ENCODE measurements at places on chromosomes 5 and 9. TPM values are rescaled to one million over a fixed set of nuclear protein-coding genes. Genes with fewer than 3 reads are reported as not detected.

- H3K4me3 ChIP-seq, result no peak overlapping the region
- H3K27me3 ChIP-seq, result no peaks in the 10 kb centered on the region
- H3K36me3 ChIP-seq, result no peaks in the 10 kb centered on the region
- H3K4me1 ChIP-seq, result no peaks in the 10 kb centered on the region
Measured at GRCh38 chr9:109378316-109378715, 57.5 kb upstream of the EPB41L4B start.

- H3K4me3 ChIP-seq, result no peak overlapping the region
- H3K27me3 ChIP-seq, result no peaks in the 10 kb centered on the region
- no peak for DNase-seq
Measured at GRCh38 chr9:87494970-87495471, 2.6 kb upstream of the DAPK1 start.

GRCh38 chr9:36791222-36791950 lies 218.7 kb downstream of the MELK start:
- no peak for DNase-seq
- no peaks in the 10 kb centered on the region for H3K27me3 ChIP-seq
- H3K27ac ChIP-seq, result no peak overlapping the region
- no peaks in the 10 kb centered on the region for H3K4me1 ChIP-seq

DNA sequence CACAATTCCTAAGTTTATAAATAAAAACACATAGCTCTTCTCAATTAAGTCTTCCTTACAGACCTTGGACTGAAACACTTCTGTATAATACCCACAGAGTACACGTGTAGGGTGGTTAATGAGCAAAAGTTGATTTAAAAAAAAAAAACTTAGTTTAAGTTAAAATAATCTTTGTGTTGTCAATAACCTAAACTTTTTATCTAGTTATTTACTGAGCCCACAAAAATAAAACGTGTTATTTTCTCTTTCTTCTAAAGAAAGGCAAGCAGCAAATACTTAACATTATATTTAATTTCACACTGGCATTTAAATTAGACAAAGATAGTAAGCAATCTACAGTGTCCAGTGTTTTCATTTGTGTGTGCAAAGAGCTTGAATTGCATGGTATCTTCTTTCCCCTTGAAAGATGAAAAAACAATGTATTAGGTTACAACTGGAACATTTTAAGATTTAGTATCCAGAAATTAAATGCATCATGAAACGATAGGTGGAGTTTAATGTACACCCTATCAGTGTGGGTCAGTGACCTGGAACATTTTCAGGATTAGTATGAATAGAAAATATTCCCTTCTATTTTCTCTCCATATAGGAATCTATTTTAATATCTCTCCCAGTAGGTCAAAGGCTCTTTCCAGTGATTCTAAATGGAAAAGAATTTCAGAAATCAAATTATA lies 1014.8 kb downstream of the NR2F1-AS1 start:
- H3K36me3 ChIP-seq, result no peaks in the 10 kb centered on the region
- no peaks in the 10 kb centered on the region for H3K27me3 ChIP-seq
- no peak overlapping the region for H3K4me3 ChIP-seq
- H3K27ac ChIP-seq, result no peak overlapping the region
- H3K4me1 ChIP-seq, result no peaks in the 10 kb centered on the region

Gene FRRS1L
- not detected for polyA plus RNA-seq

Gene PTGES
- polyA plus RNA-seq, result not detected

DNA sequence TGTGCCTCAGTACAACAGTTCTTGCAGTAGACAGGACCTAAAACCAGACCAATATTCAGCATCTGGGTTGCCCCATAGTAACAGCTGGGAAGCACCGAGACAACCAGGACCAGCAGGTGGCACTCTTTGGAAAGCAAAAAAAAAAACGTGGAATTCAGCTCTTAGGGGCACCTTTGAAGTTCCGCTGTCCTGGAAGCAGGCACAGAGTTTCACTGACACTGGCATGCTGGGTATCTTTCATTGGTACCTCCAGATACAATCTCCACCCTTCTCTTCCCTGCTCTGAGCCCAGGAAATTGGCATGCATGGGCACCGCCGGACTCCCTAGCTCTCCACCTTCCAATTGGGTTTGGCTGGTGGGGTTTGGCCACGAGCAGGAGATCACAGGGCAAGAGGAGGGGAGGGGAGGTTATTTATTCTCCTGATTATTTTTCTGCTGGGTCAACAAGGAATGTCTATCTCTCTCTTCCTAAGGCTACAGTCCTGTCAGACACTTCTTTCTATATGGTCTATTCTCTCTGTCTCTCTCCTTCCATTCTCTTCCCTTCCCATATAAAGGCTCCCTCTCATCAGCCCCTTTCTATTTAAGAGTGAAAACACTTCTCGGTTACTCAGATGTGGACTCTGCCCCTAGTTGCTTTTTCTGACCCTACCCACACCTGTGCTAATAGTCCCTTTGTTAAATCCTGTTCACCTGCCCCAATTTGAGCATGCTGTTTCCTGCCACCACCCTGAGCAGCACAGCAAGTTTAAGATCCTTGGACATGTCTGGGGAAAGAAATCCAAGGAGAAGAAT lies 1.9 kb upstream of the IDNK start:
- H3K36me3 ChIP-seq, result no peaks in the 10 kb centered on the region
- peaks cover 1% of the 10 kb centered on the region for H3K27me3 ChIP-seq
- H3K4me1 ChIP-seq, result peaks cover 10% of the 10 kb centered on the region
- H3K27ac ChIP-seq, result no peak overlapping the region

Gene SHISAL2B
- not detected for polyA plus RNA-seq

Gene GMCL2
- not detected for polyA plus RNA-seq

DNA sequence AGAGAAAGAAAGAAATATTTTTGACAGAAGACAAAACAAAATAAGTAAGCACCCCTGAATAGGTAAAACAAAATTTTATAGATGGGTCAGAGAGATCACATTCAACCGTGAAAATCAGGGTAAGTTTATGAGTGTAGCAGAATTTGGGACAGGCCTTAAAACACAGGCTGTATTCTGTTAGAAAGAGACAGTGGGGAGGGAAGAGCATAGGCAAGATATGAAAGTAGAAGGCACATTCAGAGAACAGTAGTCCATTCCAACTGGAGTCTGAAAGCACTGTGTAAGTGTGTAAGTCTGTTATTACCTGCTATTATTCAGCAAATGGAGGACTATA lies 38.6 kb downstream of the MRPS27 start:
- DNase-seq, result no peak
- H3K27ac ChIP-seq, result no peak overlapping the region
- H3K4me3 ChIP-seq, result no peak overlapping the region
- H3K27me3 ChIP-seq, result no peaks in the 10 kb centered on the region
- H3K4me1 ChIP-seq, result peaks cover 18% of the 10 kb centered on the region
- H3K36me3 ChIP-seq, result no peaks in the 10 kb centered on the region

- H3K4me1 ChIP-seq, result no peaks in the 10 kb centered on the region
- no peak for DNase-seq
- H3K36me3 ChIP-seq, result no peaks in the 10 kb centered on the region
- H3K27me3 ChIP-seq, result no peaks in the 10 kb centered on the region
- H3K4me3 ChIP-seq, result no peak overlapping the region
- H3K27ac ChIP-seq, result no peak overlapping the region
Measured at GRCh38 chr5:147734894-147735293, 47.6 kb downstream of the JAKMIP2 start.

DNA sequence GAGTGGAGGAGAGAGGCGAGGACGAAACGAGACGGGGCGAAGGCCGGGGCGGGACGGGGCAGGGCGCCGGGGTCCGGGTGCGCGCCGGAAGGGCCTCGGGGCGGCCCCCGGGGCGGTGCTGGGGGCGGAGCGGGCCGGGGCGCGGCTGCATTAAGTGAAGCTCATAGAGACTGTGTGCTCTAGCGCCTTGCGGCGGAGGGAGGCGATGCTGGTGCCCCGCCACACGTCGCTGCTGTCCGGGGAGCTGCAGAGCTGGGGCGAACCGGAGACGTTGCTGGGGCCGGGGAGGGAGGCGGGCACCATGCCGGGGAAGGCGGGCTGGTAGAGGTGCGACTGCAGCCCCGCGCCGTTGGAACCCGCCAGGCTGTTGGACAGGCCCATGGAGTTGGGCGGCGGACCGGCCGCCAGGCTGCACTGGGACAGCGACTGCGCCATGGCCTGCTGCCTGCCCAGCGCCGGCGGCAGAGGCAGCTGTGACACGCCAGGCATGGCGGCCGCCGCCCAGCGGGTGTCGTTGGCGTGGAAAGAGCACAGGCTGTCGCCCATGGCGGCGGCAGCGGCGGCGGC lies 8.3 kb downstream of the OTP start:
- peaks cover 63% of the 10 kb centered on the region for H3K27me3 ChIP-seq
- H3K27ac ChIP-seq, result no peak overlapping the region
- DNase-seq, result no peak
- no peak overlapping the region for H3K4me3 ChIP-seq
- no peaks in the 10 kb centered on the region for H3K36me3 ChIP-seq

GRCh38 chr5:134494780-134495179 lies 30.7 kb upstream of the JADE2 start:
- no peaks in the 10 kb centered on the region for H3K4me1 ChIP-seq
- DNase-seq, result no peak
- no peak overlapping the region for H3K4me3 ChIP-seq
- no peaks in the 10 kb centered on the region for H3K36me3 ChIP-seq
- H3K27ac ChIP-seq, result no peak overlapping the region

DNA sequence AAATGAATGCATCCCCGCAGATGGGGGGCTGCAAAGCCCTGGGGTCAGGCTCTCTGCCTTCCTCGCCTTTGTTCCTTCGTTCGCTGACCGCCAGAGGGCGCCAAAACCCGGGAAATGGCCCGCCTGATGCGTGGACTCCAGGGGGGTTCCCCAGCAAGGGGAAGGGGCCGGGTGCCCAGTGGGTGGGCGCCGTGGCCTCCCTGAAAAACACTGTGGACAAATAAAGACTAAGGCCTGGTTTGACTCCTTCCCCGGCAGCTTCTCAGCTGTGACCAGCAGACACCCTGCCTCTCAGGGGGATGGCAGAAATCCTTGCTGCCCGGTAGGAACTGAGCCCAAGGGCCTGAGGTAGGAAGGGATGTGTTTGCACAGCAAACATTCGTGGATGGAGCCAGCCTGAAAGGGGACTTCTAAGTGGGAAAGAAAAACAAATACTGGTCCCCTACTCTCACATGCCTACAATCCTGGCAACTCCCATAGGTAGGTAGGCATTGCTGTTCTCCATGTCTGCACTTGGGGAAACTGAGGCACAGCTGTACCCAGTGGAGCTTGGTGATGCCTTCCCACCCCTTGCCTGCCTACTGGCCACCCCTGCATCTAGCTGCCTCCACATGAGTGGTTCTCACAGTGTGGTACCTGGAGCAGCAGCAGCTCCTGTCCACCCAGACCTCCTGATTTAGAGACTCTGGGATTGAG lies 57.7 kb downstream of the DUSP1 start:
- no peak overlapping the region for H3K4me3 ChIP-seq
- no peaks in the 10 kb centered on the region for H3K36me3 ChIP-seq
- DNase-seq, result peak; percentile 45

DNA sequence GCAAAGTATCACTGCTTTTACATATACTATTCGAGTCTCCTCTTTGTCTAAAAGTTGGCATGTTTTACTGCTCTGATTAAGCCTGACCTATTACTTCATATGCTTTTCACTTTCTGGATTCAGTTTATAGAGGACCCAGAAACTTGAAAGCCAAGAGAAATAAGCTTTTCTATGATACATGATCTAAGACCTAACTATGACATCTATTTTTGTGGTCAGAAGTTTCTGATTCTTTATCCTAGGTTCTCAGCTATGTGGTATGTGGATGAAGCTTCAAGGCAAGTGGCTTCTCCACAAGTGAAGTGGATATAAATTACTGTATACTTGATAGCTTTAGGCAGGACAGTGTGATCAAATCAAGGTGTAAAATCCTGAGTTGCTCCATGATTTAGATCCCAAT lies 6.3 kb downstream of the EDIL3 start:
- no peaks in the 10 kb centered on the region for H3K27me3 ChIP-seq
- no peaks in the 10 kb centered on the region for H3K36me3 ChIP-seq
- no peak overlapping the region for H3K4me3 ChIP-seq
- no peak for DNase-seq

Gene FOXD4L6
- polyA plus RNA-seq, result not detected

Gene SEC24A
- polyA plus RNA-seq, result 19.8 TPM

Gene CDC20B
- polyA plus RNA-seq, result 0.22 TPM

Gene OGN
- not detected for polyA plus RNA-seq

DNA sequence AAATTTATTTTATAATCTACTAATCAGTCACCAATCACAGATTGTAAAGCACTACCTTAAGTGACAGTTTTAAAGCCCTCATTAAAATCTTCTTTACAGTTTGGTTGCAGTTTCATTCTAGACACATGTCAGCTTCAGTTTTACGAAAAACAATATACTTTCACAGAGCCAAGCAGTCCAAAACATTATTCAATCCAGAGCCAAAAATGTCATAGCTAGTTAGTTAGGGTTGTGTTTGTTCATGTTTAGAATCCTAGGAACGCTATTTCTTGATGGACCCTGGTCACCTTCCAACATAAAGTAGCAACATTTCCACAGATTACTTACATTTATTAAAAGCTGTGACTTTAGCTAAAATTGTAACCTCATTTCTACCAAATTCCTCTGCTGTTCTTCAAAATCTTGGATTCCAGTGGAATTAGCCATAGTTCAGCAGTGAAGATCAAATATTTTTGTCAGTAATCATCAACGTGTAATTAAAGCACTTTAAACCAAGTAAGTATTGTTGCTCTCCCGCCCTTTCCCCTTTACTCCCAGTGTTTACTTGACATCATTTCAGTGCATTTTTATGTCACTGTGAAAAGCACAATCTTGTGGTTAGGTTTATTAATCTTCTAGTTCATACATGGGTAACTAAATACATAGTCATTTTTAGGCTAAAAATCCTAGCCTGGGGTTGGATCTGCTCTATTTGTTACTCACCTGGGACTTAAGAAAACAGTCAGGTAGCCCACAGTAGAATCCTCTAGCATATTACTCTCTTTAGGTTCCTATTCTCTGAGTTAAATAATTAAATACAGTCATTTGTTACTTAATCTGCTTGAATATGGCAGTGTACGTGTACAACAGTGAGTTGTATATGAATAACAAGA lies 74.3 kb downstream of the NIPBL start:
- H3K27ac ChIP-seq, result no peak overlapping the region
- H3K4me1 ChIP-seq, result peaks cover 4% of the 10 kb centered on the region
- DNase-seq, result no peak
- H3K27me3 ChIP-seq, result no peaks in the 10 kb centered on the region
- H3K4me3 ChIP-seq, result no peak overlapping the region

DNA sequence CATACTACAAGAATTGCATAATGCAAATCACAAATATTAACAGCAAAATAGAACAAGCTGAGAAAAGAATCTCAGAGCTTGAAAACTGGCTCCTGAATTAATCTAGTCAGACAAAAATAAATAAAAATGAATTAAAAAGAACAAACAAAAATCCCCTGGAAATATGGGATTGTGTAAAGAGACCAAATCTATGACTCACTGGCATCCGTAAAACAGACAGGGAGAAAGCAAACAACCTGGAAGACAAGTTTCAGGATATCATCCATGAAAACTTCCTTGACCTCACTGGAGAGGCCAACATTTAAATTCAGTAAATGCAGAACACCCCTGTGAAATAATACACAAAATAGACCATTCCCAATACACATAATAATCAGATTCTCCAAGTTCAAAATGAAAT lies 229.3 kb upstream of the CTNND2 start:
- H3K27me3 ChIP-seq, result no peaks in the 10 kb centered on the region
- no peak overlapping the region for H3K4me3 ChIP-seq
- H3K36me3 ChIP-seq, result no peaks in the 10 kb centered on the region
- H3K27ac ChIP-seq, result no peak overlapping the region
- DNase-seq, result no peak

GRCh38 chr5:14178671-14179211 lies 35.6 kb downstream of the TRIO start:
- no peaks in the 10 kb centered on the region for H3K36me3 ChIP-seq
- H3K27me3 ChIP-seq, result no peaks in the 10 kb centered on the region
- no peak overlapping the region for H3K4me3 ChIP-seq
- peaks cover 26% of the 10 kb centered on the region for H3K4me1 ChIP-seq
